ENCODE measurements at places on chromosomes 11 and 22.

DNA sequence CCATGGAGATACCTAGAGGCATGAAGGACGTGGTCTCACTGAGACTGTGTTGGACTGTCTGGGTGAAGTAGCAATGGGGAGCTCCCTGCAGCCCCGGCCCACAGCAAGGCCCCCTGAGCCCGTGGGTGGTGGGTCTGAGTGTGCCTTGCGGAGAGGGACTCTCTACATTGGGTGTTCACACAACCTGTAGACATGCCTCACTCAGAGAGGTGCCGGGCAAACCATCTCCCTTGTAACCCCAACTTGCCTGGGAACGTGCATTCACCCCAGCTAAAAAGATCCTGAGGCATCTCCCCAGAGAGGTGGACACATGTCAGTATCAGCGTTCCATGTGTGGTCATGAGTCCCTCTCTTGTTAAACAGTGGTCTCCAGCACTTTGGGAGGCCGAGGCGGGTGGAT is 2.1 kb downstream of the VPREB1 start:
- DNase-seq = no peak

DNA sequence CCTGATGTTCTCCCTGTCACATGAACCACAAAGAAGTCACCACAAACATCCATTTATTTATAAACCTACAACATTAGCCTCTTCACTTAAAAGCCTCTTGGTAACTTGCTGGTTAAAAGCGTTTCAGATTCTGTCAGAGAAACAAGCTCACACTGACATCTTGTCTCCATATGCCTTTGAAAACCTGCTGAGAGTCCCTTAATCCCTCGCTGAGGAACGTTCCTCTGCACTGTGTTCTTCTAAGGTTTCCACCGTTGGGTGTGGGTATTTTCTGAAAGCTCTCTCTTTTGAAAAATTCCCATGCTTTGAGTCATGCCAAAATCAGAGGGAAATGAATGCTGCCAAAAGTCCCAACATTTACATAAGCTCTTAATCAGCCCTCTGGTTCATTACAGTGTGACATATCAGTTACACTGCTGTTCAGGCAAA is 149.8 kb downstream of the CCDC34 start:
- no peak for DNase-seq

- DNase-seq = no peak
Observed at GRCh38 chr22:47176573-47177333, 414.3 kb downstream of the TBC1D22A start.

DNA sequence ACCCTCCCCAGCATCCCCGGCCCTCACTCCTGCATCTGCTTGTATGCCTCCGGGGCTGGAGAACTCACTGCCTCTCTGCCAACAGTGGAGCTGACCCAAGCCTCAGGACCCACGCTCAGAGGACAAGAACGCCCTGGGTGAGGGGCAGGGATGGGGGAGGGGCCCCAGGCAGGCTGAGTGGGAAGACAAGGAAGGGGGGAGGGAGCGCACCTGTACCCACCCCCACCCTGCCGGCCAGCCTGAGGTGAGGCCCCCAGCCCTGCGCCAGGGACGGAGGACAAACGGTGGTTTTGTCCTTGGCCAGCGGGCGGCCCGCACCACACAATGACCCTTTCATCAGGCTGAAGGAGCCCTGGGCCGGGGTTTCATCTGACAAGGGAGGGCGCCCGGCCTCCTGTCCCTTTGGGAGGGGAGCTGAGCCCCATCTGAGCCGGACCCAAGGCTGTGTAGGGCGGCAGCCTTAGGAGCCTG is 10.0 kb downstream of the WNT7B start:
- no peak for DNase-seq

GRCh38 chr11:32920570-32920969 is 28.0 kb downstream of the QSER1 start:
- no peak for DNase-seq

DNA sequence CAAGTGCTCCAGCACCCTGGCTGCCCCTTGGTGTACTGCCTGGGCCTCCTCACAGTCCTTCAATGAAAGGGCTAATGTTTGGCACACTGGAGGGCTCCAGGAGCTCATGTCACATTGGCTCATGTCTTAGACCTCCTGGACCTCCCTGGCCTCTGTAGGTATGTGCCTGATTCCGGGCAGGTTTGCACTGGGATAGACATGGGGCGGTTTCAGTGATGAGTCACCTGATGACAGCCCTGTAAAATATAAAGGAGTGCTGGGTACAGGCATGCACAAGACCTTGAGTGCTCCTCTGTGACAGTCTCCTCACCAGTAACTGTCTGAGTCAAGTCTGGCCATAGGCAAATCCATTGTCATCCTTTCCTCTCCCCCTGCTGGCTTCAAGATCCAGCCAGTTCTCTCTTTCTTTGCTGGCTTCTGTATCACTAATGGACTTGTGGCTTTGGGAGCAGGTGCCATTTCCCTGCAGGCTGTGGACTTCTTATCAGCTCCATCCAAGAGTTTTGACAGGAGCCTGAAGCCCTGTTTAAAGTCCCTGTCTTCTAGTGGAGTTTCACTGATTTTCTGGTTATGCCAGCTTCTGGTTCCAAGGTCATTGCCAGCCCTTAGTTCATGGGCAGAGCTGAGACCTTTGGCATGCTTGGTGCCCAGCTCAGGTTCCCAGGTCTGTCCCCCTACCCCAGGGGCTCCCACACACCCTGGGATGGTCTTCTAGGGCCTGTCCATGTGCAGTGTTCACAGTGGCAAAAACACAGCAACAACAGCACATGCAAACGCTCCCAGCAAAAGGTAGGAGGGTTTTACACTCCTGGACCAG is 22.7 kb upstream of the P2RY2 start:
- DNase-seq = no peak

All from stimulated activated CD8-positive, alpha-beta memory T cell treated with anti-CD3 and anti-CD28 coated beads, Interleukin-15, amount 100 ng/mL, for 1 hour (primary cell).